Naive thymus-derived CD8-positive, alpha-beta T cell (primary cell): ENCODE measurements at places on chromosomes 12 and 14.

GRCh38 chr12:18101043-18101442, 11.1 kb upstream of the RERGL start:
- DNase-seq = no peak

- DNase-seq = no peak
Observed at GRCh38 chr12:31491841-31492598, 98.9 kb downstream of the DENND5B start.

DNA sequence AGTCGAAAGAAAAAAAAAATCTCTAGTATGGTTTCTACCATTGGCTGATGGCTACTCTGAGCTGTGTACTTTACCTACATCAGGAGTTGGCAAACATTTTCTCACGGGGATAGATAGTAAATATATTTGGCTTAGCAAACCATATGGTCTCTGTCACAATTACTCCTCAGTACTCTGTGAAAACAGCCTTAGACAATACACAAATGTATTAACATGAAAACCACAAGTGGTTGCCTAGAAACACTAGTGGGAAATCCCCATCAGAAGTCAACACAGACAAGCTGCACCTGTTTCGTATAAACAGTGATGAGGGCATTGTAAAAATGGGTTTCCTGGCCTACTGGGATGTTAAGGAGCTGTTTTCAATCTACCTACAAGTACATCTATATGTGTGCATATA, 84.6 kb upstream of the NAV3 start:
- DNase-seq = no peak

- DNase-seq = no peak
Observed at GRCh38 chr12:33654313-33654712, 214.7 kb upstream of the SYT10 start.
